ENCODE measurements at places on chromosomes 6 and 20.

GRCh38 chr6:5724911-5725310 is 281.8 kb downstream of the NRN1 start:
- ATAC-seq = no peak

DNA sequence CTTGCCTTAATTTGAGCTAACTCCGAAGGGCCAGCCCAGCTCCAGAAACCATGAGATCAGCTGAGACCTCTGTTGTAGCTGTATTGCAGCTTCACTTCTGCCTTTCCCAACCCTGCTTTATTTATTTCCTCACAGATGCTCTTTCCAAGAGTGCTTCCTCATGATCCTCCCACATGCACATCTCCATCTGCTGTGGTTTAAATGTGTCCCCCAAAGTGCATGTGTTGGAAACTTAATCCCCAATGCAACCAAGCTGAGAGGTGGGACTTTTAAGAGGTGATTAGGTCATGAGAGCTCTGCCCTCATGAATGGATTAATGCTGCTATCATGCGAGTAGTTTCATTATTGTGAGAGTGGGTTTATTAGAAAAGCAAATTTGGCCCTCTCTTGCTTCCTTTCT is 164.4 kb upstream of the TAB2 start:
- no peak for ATAC-seq

DNA sequence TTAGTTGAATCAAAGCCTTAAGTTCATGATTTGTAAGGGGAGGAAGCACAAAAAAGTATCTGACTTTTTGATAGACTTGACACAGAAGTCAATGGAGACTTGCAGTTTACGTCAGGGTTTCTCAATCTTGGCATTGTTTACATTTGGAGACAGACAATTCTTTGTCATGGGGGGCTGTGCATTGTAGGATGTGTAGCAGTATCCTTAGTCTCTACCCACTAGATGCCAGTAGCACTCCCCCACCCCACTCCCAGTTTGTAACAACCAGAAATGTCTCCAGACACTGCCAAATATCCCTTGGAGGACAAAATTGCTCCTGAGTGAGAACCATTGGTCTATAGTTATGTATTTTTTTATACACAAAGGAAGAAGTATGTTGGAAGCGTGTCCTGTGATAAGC is 434.1 kb downstream of the RFPL4B start:
- no peak for ATAC-seq

- ATAC-seq = no peak
Observed at GRCh38 chr6:71224011-71224410, 64.6 kb upstream of the OGFRL1 start.

GRCh38 chr6:44224029-44224964 is 902 bp downstream of the SLC29A1 start:
- ATAC-seq = peak; percentile 22
